ENCODE measurements at places on chromosomes 13 and 19. TPM values are rescaled to one million over a fixed set of nuclear protein-coding genes. Genes with fewer than 3 reads are reported as not detected.

LILRB5 gene
- total RNA-seq: 0.17 TPM

CGB1 gene
- total RNA-seq: not detected

ZNF93 gene
- total RNA-seq: 50.1 TPM

PSG11 gene
- not detected for total RNA-seq

COMMD6 gene
- 109 TPM for total RNA-seq

RNF6 gene
- total RNA-seq: 14.9 TPM

DENND1C gene
- not detected for total RNA-seq

PRRG2 gene
- 0.29 TPM for total RNA-seq

ZNF850 gene
- 3.8 TPM for total RNA-seq

GJA3 gene
- not detected for total RNA-seq

CDADC1 gene
- total RNA-seq: 4.3 TPM

ZNF100 gene
- 29.0 TPM for total RNA-seq

FCAR gene
- not detected for total RNA-seq

SIGLEC5 gene
- not detected for total RNA-seq

Data from glutamatergic neuron (in vitro differentiated cells).